ENCODE measurements at places on chromosomes 2 and 18.

GRCh38 chr2:81835321-81836000 lies 1530.9 kb upstream of the LRRTM1 start:
- DNase-seq = no peak

GRCh38 chr18:74069178-74070050 lies 78.2 kb downstream of the FBXO15 start:
- DNase-seq = no peak

DNA sequence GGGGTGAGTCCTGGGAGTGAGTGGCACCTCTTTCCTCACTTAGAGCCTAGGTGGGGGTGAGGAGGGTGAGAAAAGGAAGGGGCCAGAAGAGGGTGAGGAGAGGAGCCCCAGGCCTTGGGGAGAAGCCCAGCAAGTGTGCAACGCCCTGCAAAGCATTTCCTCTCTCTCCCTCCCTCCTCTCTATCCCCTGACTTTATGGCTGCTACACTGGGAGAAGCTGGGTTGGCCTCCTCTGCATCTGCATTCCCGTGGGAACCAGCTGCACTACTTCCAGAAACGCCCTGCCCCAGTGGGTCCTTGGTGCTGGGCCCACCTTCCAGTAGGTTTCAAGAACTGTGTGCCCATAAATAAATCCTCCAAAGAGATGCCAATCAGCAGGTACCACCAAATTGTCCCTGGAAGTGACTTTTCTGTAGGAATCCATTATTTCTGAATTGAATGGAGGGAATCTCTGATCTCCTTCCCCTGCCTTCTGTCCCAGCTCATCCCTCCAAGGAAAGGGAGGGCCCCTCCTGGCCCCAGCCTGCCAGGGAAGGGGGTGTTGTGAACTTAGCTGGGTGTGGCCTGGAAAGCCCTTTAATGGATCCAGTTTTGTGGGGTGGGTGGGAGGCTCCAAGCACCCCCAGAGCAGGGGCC lies 95.7 kb upstream of the BOD1L2 start:
- no peak for DNase-seq

DNA sequence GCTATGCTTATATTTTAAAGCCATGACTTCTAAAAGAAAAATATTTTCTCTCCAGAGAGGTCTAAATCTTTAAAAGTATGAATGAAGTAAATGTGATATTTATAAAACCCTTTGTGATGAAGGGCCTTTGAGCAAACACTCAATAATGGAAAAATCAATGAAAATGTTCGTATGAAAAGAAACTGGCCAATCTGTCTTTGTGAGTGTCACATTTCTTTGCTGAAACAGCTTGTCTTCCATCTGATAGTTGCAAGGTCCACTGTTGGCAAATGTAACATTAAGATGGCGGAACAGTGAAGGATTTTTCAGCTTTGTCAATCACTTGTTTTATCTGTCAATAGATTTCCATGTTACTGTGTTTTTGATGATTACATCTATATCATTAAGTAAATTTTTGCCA lies 162.9 kb upstream of the GATA6 start:
- DNase-seq = no peak

DNA sequence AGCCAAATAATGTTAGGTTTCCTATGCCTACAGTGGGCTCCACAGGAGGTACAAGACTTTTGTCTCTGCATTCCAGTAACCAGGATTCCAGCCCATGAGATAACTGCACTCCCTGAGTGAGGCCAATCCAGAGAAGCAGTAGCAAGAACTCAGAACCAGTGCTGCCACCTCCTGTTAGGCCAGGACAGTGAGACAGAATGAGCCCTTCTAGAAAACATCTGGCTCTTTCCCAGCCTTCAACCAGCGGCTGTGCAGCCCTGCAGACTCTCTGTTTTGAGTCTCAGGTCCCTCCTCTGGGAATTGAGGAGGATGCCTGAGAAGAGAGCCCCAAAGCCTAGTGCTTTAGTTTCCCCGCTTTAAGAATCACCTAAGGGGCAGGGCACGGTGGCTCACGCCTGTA lies 44.2 kb downstream of the ARID5A start:
- no peak for DNase-seq

DNA sequence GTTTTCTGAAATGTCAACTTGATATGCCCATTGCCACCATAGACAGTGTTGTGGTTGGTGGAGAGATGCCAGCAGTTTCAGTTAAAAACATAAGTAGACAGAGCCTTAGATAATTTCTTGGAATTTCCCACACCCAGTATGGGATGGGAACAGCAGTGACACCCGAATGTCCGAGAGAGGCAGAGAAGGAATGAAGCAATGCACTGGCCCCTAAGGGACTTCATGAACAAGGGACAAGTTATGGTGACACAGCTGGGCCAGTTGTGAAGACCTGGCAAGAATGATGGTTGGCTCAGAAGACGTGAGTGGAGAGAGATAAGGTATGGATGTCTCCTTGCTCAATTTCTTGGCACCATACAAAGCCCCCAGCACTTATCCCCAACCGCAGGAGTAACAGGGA lies 165.2 kb upstream of the APCDD1 start:
- DNase-seq = no peak

All from CD4-positive, alpha-beta T cell treated with Interleukin-2 at 100 ng/mL for 4 hours (primary cell).